ENCODE measurements at places on chromosomes 1 and 21.

DNA sequence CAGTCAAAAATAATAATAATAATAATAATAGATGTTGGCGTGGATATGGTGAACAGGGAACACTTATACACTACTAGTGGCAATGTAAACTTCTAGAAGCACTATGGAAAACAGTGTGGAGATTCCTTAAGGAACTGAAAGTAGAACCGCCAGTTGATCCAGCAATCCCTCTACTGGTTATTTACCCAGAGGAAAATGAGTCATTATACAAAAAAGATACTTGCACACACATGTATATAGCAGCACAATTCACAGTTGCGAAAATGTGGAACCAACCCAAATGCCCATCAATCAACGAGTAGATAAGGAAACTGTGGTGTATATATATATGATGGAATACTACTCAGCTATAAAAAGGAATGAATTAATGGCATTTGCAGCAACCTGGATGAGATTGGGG is 176.0 kb downstream of the PLPP3 start:
- no peak for DNase-seq

GRCh38 chr1:209879539-209879938 is 51.8 kb downstream of the UTP25 start:
- no peak for DNase-seq

DNA sequence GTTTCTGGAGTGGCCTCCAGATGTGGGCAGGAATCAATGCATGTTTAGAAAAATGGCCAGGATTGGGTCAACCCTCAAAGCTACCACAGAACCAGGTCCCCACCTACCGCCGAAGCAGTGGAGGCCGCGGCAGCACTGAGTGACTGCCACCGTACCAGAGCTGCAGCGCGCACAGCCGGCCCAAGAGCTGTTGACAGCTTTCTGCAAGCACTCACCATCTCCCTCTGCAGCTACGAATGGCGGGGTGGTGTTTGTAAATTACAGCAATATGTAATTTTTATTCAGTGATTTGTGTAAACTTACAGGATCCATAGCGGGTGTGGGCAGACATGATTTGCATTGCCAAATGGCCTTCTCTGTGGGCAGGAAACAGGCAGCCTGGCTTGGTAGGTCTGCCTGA is 96.4 kb downstream of the CAMK2N1 start:
- DNase-seq: no peak

- DNase-seq: no peak
Measured at GRCh38 chr1:89050649-89051033, 14.4 kb downstream of the GBP1 start.

GRCh38 chr1:222815440-222815765 is 564 bp downstream of the DISP1 start:
- DNase-seq: no peak

DNA sequence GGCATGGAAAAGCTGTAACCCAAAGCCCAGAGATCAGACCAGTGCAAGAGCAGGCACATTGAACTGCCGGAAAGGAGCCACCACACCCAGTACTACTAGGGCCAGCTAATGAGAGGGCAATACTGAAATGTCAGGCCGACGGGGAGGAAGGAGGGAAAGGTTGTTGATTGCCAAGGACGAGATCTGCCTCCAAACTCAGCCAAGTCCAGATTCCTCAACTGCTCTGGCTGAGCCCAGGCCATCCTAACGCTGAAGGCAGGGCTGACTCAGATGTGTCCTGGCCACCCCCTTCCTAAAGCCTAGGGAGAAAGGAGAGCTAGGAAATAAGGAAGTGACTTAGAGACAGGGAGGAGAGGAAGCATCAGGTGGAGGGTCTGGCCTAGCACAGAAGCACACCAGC is 42.1 kb upstream of the IPO9 start:
- DNase-seq: no peak

DNA sequence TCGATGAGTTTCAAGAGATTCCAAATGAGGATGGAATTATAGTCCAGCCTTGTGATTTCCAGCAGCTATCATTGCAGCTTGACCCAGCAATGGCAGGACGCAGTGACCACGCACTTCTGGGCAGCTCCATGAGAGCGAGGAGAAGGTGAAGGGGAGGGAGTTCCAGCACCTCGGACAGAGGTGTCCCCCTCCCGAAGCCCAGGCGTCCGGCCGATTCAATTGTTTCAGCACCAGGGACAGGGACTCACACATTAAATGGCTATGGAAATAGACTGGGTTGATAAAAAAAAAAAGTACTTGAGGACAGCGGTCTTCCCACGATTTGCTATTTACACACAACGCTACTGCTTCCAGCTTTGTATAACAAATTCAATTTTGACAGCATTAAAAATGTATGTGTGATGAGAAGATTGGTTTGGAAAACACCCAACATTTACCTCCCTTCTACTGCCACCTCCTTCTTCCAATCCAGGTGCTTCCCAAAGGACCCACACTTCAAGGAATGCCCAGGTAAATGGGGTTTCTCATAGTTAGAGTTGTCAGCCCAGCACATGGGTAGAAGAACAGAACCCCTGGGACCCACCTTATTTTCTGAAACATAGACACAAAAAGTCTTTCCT is 71.8 kb downstream of the DISP3 start:
- DNase-seq: no peak

- DNase-seq: no peak
Measured at GRCh38 chr1:117671781-117672501, 66.1 kb downstream of the TENT5C start.

DNA sequence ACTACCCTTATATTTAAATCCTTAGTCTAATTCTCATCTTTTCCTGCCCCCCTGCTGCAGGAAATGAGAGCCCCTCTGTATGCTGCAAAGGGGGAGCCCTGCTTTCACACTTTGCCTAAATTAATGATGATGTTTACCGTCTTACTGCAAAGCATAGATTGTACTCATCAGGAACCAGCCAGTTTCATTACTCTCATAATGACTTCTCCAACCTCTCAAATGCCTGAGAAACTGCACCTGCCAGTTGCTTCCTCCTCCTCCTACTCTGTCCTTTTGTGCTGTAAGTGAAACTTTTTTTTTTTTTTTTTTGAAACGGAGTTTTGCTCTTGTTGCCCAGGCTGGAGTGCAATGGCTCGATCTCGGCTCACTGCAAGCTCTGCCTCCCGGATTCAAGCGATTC is 101.7 kb downstream of the ADSS2 start:
- no peak for DNase-seq

- no peak for DNase-seq
Measured at GRCh38 chr21:32143241-32143939, 135.5 kb downstream of the MIS18A start.

All from activated B cell treated with CpG ODN at 0.5 μM for 24 hours (primary cell).